ENCODE measurements at places on chromosomes 6 and 20.

- DNase-seq, result no peak
Measured at GRCh38 chr6:85892346-85892745, 249.7 kb upstream of the SYNCRIP start.

DNA sequence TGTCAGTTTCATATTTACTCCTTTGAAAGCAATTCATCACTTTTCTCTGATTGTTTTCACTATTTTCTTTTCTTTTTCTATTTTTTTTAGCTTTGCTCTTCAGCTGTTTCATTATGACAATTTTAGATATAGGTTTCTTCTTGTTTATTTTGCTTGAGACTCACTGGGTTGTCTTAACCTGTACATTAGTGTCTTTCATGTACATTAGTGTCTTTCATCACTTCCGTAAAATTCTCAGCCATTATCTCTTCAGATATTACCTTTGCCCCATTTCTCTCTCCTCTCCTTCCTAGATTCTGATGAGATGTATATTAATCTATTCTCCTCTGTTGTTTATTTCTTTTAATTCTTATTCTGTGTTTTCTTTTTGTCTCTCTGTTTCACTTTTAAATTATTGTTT, 14.5 kb upstream of the TBPL1 start:
- no peak for DNase-seq

DNA sequence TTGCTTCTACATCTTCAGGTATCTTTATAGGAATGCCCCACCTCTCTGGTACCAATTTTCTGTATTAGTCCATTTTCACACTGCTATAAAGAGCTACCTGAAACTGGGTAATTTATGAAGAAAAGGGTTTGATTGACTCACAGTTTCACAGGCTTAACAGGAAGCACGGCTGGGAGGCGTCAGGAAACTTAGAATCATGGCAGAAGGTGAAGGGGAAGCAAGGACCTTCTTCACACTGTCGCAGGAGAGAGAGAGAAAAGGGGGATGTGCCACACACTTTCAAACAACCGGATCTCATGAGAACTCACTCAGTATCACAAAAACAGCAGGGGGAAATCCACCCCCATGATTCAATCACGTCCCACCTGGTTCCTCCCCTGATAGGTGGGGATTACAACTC, 24.4 kb upstream of the LY86 start:
- no peak for DNase-seq

DNA sequence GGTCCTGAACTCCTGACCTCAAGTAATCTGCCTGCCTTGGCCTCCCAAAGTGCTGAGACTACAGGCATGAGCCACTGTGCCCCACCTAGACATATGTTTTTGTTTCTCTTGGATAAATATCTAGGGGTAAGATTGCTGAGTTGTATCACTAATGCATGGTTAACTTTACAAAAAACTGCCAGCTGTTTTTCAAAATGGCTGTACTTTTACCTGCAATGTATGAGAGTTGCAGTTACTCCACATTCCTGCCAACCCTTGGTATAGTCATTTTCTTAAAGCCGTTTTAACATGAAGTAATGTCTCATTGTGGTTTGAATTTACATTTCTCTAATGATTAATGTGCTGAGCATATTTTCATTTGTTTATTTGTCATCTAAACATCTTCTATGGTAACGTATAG, 289.7 kb downstream of the UTRN start:
- no peak for DNase-seq

- DNase-seq, result no peak
Measured at GRCh38 chr6:128606611-128607010, 86.2 kb upstream of the PTPRK start.

GRCh38 chr20:45911486-45912343, at the start of gene PLTP:
Gene PLTP, minus strand, starts transcription at chr20:45912155. Its CDS starts 703 bp downstream, at chr20:45911452.
- DNase-seq, result peak; percentile 42
